Stimulated activated CD4-positive, alpha-beta T cell treated with anti-CD3 and anti-CD28 coated beads, Interleukin-1b, Interleukin-23, amount 100 ng/mL, for 1 hour (primary cell): ENCODE measurements at places on chromosomes 16 and 17.
A peak's percentile ranks its signal among the peaks of the same experiment; 100 is the strongest.

GRCh38 chr16:30895627-30896260 lies 670 bp upstream of the CTF1 start:
- DNase-seq: no peak

GRCh38 chr17:27914382-27914781 lies 21.2 kb upstream of the LYRM9 start:
- DNase-seq: no peak

GRCh38 chr17:46732754-46733398 lies 85.6 kb downstream of the WNT3 start:
- DNase-seq: no peak

DNA sequence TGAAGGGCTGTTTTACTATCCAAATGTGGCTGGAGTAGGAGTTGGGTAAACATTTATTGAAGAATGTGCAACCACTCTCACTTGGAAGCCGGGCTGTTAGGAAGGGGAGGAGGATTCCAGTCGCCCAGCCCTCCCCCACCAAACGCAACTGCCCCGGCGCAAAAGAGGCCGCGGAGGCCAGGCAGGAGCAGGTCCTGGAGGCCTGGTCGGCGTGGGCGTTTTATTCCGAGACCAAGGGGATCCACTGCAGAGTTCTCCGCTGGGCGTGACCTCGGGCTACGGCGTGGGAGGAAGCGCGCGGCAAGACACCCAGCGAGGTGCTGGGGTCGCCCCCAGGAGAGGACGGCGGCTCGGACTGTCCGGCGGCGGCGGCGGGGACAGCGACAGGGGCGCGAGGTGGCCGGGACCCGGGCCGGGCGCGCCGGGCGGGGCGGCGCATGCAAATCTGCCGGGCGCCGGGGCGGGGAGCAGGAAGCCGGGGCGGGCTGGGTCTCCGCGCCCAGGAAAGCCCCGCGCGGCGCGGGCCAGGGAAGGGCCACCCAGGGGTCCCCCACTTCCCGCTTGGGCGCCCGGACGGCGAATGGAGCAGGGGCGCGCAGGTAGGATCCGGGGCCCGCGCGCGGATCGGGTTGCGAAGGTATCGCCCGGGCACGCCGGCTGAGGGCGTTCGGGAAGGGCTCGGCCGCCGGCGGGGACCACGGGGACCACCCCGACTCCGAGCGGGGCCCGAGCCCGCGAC lies at the start of gene IL4R:
Gene IL4R (plus strand): TSS at position 553 of the 739 bp plus-strand sequence. CDS start 26,230 bp downstream, outside the sequence.
- DNase-seq: peak; percentile 37

DNA sequence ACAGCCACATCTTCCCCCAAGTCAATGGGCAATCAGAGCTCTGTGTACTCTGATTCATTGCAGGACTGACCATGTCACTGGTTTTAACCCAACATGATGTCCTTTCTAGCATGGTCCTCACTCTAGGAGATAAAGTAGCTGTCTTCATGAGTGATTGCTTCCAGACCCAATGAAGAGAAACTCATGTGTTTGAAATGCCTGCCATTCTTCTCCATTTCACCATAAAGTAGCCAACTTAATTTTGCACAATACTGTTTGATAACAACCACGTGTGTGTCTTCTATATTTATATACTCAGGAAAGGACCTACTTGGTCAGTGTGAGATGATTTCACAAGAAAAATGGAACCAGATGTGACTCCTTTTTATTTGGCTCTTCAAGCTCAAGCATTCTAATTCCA lies 172.5 kb downstream of the AXIN2 start:
- no peak for DNase-seq

GRCh38 chr16:12573730-12574383 lies 229.8 kb downstream of the CPPED1 start:
- DNase-seq: peak; percentile 66

GRCh38 chr17:77326636-77327035 lies 185.9 kb downstream of the SEC14L1 start:
- no peak for DNase-seq

DNA sequence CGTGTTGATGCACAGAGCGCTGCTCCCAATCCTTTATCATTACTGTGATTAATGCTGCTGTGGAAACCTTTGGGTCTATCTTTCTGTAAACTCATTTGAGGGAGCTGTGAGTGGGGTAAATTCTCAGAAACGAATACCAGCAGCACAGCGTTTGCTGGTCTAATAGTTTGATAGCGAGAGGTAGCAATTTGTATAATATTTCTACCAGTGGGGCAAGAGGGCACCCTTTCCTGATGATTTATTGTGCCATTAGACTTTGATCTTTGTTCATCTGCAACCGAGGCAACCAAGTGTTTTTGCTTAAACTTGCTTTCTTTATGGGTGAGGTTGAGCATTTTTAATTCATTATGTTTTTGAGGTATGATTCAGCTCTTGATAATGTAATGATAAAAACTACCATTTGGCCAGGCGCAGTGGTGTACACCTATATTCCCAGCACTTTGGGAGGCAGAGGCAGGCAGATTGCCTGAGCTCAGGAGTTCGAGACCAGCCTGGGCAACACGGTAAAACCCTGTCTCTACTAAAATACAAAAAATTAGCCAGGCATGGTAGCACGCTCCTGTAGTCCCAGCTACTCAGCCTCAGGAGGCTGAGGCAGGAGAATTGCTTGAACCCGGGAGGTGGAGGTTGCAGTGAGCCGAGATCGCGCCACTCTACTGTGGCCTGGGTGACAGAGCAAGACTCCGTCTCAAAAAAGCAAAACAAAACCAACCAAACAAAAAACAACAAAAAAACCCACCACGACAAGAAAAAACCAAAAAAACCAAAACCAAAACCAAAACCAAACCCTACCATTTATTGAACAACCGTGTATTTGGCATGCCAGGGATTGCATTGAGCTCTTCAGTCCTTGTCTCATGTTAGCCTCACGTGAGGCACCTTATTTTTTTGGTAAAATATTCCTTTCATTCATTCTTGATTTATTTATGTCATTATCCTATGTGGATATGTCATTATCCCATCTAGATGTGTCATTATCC lies 81.5 kb downstream of the PLCG2 start:
- no peak for DNase-seq

GRCh38 chr16:47016700-47017133 lies 43.2 kb upstream of the DNAJA2 start:
- DNase-seq: no peak

DNA sequence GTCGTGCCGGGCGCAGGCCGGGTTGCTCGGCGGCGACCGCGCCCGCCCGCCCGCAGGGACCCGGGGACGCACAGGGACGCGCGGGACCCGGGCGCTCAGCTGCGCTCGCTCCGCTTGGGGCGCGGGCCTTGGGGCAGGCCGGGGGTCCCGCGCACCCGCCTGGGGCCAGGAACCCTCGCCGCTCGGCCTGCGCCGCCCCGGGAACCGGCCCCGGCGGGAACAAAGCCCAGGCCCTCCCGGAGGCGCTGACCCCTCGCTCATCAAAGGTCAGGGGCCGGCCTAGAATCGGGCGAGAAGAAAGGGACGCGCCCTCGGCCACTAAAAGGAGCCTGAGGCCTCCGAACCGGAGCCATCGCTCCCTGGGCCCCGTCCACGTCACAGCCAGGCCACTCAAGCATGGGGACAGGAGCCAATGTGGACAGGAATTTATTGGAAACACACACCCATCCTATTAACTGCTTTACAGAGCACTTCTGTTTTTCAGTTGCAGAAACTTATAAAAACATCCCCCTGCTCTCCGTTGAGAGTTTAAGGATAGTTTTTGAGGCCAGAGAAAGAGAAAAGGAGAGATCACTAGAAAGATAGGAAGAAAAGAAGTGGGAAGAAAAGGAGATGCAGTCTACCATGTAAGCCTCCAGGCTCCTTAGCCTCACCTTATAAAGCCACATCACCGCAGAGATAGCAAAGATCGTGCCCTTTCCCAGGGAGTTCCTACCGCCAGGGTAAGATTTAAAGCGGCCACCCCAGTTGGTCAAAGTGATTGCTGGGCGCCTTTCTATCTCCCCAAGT lies 558 bp upstream of the ZFHX3 start:
- no peak for DNase-seq

GRCh38 chr17:40857535-40857934 lies 9.5 kb downstream of the KRT12 start:
- no peak for DNase-seq

GRCh38 chr17:3012926-3013581 lies 50.4 kb downstream of the OR1D5 start:
- DNase-seq: peak; percentile 29

DNA sequence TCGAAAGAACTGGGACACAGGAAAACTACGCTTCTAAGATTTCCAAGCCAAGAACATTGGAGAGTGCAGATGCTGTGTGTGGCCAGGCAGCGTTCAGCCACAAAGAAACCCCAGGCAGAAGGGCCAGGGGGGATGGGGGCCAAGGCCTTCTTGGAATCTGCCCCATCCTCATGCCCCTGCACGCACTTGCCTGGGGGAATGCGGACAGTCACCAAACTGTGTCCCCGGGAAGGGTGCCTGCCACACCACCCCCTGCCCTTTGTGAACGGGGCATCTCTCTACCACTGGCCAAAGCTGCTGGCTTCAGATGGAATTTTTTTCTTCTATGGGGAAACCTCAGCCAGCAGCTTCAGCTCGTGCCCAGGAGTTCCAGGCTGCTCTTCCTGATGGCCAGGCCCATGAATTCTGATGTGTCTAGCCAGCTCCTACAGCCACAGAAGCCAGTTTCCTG lies 32.0 kb upstream of the DNAH17 start:
- DNase-seq: no peak

GRCh38 chr17:13750816-13751793 lies 149.4 kb upstream of the HS3ST3A1 start:
- DNase-seq: no peak

- no peak for DNase-seq
Observed at GRCh38 chr17:6517062-6517461, 39.3 kb downstream of the PITPNM3 start.

DNA sequence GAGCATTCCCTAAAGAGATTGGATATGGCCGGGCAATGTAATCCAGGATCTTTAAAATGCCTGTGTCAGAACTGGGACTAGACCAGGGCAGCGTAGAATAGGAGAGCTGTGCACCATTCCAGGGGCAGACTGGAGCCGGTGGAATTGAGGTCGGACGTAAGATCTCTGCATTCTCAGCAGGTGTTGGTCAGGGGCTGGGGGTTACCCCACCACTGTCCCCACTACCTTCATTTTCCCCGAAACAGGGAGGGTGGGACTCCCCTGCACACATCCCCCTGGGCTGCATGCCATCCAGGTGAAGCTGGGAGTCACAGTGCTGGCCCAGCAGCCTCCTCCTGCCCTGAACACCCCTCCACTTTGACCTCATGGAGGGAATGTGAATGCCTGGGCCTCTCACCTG lies 17.8 kb downstream of the OSBPL7 start:
- no peak for DNase-seq

DNA sequence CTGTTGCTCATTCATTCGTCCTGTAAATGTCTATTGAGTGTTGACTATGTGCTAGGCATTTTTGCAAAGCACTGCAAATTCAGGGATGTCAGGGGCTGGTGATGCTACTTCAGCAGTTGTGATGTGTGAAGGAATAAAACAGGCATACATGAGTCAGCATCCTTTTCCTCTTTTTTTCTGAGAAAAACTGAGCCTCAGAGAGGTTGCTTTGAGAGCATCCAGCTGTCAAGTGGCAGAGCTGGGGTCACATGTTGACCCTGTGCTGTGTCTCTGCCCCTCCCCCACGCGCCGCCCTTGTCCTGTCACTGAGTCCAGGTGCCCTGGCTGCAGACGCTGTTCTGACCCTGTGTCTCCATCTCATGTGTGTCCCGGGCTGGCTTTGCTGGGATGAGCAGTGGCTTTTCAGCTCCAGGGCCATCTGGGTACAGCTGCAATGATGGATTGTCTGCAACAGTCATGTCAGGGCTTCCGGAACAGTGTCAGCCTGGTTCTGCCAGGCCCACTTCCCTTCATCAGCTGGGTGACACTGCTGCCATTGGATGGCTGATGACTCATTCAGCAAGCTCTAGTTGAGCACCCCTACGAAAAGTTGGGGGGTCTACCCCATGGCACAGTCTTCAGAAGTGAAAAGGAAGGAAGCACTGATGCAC lies 14.9 kb downstream of the SEC14L5 start:
- no peak for DNase-seq

DNA sequence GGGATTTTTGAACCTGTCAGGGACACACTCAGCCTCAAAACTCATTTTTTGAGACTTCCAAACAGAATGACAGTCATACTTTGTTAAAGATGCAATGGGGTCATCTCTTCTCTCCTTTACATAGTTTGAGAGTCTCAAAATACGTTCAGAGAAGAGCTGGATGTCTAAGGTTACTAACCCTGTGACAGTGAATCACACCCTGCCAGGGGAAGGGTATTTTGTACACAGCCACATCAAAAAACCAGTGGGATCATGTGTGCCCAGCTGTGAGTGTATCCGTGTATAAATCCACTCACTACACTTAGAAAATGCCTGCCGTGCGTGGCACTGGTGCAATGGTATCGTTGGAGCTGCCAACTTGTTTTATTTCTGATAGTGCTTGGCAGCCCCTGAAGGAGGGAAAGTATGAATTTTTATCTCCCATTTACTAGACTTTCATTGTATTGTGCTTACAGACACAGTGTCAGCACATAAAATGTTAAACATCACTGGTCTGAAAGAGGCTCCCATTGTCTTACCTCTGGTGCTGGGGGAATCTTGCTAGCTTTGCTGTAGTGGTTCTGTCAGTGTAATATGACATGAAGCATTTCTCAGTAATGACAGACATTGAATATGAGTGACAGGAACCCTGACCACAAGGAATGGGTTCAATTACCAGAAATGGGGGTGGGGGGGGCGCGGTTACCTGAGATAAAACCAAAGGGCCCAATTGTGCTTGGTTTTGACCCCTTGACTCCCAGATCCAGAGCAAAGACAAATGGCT lies 256.3 kb downstream of the FTO start:
- DNase-seq: no peak

DNA sequence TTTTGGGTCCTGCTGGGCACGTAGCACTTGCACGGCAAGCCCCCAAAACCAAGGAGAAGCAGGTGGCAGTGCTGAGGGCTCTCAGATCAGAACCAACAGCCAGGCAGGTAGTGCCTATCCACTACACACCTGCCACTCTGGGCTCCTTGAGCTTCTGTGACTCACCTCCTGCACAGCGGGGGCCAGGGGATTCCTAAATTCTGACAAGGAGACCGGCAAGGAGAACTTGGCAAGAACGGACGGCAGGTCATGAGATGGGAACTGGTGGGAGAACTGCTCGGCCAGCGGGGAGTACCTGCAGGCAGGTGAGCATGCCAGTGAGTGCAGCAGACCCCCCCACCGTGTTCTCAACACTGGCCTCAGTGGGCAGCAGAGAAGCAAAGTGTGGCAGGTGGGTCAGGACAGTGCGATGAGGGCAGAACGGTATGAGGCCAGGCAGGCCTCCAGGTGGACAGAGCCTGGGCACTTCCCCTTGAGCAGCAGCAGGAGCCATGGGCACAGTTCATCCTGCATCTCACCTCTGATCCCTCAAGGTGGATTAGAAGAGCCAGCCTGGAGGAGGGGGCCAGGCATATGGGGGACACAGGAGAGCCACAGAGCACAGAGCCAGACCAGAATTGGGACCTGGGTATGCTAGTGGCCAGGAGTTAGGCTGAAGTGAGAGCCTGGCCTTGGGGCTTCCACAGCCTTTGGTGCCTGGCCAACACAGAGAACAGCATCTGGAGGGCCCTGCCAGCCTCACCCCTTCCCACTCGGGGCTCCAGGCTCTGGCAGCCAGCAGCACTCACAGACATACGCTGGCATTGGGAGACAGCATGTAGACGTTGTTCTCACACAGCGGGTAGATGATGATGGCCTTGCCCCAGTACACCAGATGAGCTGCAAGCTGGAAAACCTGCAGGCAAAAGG lies 14.7 kb downstream of the MPG start:
- no peak for DNase-seq

- DNase-seq: no peak
Observed at GRCh38 chr17:37642681-37643080, 565 bp downstream of the DDX52 start.
